Activated T-cell treated with anti-CD3 and anti-CD28 coated beads, Interleukin-2, amount 50 U/mL, for 24 hours (primary cell): ENCODE measurements at places on chromosomes 11 and 22.

DNA sequence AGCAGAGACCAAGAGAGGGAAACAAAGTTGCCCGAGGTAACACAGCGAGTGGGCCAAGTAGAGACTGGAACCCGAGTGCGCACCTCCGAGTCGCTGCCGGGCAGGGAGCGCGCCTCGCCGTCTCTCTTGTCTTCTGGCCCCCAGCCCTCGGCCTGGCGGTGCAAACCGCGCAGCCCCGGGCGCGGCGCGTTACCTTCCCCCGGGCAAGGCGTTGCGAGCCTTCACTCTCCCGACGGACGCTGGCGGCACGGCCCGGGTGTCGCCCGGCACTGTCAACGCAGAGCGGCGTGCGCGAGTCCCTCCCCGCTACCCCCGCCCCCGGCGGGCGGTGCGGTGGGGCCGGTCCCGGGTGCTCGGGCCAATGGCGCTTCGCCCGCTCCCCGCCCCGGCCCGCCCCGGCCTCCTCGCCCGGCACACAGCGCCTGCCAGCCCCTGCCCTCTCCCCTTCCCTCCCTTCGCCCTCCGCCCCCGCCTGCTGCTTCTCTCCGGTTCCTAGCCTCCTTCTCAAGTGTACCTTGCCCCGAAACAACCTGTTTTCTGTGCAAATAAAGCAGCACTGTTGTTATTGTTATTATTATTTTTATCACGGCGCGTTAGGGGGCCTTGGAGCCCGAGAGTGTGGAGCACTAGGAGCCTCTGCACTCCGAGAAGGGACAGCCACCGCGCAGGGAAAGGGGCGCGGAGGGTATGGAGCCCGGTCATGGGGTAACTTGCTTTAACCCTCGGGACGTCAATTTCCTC lies at the start of gene SYTL2:
TSS of gene SYTL2 (minus strand) at position 271 of the 741 bp plus-strand sequence. CDS start 53,416 bp downstream, outside the sequence.
- peak; percentile 87 for DNase-seq

DNA sequence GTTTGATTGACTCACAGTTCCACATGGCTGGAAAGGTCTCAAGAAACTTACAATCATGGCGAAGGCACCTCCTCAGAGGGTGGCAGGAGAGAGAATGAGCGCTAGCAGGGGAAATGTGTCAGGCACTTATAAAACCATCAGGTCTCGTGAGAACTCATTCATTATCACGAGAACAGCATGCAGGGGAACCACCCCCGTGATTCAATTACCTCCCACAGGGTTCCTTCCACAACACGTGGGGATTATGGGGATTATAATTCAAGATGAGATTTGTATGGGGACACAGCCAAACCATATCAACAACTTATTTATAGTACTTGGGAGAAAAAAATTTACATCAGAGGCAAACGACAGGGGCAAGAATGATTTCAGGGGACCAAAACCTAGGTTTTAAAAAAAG lies 3.0 kb downstream of the ME3 start:
- DNase-seq = no peak

- DNase-seq = peak; percentile 16
Observed at GRCh38 chr22:47168441-47168840, 406.0 kb downstream of the TBC1D22A start.

GRCh38 chr22:26131589-26132154 lies 37.6 kb upstream of the SEZ6L start:
- no peak for DNase-seq

GRCh38 chr11:128451652-128452470 lies 135.5 kb downstream of the ETS1 start:
- no peak for DNase-seq

DNA sequence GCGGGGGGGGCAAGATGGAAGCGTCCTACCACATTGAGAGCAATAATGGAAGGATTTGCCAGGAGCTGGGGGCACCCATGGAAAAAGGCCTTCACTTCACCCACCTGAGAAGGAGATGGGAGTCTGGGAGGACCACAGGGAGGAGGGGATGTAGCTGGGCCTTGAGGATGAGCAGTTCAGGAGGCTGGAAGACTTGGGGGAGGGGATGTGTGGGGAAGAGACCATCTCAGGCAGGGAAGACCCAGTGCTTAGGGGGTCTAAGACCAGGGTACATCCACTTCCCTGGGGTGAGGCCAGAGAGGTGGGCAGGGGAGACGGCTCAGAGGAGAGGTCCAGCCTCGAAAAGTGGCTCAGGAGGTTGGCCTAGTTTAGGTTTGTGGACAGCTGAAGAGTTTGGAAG lies 71.3 kb upstream of the TCF20 start:
- DNase-seq = no peak

- no peak for DNase-seq
Observed at GRCh38 chr11:110518809-110519514, 89.2 kb downstream of the FDX1 start.

- peak; percentile 69 for DNase-seq
Observed at GRCh38 chr22:35023692-35024363, 42.1 kb upstream of the ISX start.

DNA sequence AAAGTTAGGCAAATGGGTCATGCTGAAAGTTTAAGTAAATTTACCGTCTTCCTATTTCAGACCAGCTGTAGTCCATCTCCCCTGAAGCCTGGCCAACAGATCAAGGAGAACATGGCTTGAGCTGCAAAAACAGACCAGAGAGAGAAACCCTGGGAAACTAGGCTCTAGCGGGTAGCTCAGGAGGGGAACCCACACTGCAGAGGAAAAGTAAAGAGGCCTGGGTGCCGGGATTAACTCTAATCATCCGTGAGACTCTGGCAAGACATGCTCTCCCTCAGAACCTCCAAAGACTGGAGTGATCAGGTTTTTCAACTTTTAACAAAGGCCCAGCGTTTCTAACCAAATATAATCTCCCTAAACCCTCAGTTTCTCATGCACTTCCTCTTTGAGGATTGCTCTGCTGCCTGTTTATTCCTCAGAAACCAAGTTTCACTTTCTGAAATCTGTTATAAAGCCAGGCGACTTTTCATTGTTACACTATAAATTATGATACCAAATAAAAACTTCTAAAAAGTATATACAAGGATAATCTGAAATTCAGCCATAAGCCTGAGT lies 67.5 kb downstream of the GAB2 start:
- DNase-seq = no peak

- no peak for DNase-seq
Observed at GRCh38 chr11:114275280-114275679, 20.9 kb upstream of the NNMT start.

- no peak for DNase-seq
Observed at GRCh38 chr11:70642266-70642665, 243.9 kb downstream of the CTTN start.

DNA sequence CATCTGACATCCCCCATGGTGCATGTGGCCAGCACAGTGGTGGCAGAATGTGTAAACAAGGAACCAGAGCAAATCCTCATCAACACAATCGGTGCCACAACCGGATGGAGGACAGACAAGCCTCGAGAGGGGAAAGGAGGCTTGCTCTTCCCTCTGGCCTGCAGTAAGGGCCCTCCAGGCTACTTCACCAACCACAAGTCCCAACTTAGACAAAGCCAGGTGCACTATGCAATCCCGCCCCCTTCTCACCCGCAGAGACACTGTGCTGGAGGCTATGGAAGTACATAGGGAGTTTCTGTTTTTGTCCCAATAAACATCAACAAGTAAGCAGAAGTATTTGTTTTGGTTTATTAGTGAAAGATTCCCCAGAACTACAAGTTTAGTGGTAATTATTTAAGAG lies 54.3 kb downstream of the SPATA19 start:
- DNase-seq = no peak

DNA sequence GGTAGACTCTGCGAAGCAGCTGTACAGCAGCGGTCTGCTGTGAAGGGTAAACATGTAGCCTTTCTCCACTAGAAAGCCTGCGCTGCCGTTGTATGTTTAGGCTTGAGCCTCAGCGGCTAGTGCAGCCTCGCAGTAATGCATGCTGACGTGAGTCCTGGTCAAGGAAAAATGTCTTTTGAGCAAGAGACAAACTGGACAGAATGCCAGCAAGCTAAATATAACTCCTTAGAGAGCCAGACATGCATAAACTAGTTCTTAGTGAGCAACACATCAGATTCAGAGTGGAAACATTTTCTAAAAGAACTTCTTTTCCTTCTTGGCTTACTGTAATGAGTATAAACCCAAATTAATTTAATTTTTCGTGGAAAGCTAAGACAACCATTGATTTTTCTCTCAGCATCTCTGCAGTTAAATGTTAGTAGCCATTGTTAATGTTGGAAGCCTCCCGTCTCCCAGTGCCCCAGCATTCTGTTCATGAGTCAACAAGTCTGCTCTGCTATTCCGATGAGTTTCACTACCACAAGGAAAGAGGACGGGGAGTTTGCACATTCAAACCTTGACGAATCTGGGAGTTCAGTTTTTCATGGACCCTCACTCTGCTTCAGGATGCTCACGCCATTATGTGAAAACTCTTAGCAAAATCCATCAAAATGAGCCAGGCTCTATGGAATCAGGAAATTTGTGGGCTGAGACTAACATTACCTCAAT lies 51.4 kb downstream of the JAM3 start:
- no peak for DNase-seq

- peak; percentile 69 for DNase-seq
Observed at GRCh38 chr22:22235558-22235957, 9.0 kb upstream of the VPREB1 start.

DNA sequence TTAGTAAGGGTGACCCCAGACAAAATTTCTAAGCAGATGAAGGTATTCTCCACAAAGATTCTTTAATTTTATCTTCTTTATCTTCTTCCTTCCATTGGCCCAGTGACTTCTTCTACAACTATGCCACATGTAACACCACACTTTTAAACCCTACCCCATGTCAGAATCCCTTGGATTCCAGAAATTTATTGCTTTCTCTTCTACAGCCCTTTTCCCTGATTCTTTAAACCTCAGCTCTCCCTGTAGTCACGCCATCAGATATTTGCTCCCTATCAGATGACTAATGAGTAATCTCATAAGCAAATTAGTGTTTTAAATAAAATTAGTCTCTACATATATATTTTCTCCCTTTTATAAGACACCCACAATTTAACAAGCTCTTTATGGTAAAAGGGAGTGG lies 423.4 kb upstream of the CHORDC1 start:
- no peak for DNase-seq

- no peak for DNase-seq
Observed at GRCh38 chr11:1828542-1828941, 6.2 kb upstream of the SYT8 start.

- DNase-seq = no peak
Observed at GRCh38 chr11:36510594-36510942, 496 bp upstream of the TRAF6 start.

DNA sequence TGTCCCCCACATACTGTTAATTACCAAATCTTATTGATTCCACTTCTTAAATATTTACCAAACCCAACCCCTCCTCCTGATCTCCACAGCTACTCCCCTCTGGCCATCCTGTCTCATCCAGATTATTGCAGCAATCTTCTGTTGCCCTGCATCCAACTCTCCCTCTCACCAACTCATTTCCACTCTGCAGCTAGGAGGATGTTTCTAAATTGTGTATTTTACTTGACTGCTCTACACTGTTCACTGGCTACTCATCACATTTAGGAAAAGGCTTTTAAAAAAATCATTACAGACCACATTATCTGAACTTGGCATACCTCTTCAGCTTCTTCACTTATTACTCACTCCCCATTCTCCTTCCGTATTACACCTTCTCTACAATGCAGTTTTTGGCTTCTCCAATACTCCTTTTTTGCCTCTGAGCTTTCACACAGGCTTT lies 117.9 kb downstream of the ATG16L2 start:
- no peak for DNase-seq

DNA sequence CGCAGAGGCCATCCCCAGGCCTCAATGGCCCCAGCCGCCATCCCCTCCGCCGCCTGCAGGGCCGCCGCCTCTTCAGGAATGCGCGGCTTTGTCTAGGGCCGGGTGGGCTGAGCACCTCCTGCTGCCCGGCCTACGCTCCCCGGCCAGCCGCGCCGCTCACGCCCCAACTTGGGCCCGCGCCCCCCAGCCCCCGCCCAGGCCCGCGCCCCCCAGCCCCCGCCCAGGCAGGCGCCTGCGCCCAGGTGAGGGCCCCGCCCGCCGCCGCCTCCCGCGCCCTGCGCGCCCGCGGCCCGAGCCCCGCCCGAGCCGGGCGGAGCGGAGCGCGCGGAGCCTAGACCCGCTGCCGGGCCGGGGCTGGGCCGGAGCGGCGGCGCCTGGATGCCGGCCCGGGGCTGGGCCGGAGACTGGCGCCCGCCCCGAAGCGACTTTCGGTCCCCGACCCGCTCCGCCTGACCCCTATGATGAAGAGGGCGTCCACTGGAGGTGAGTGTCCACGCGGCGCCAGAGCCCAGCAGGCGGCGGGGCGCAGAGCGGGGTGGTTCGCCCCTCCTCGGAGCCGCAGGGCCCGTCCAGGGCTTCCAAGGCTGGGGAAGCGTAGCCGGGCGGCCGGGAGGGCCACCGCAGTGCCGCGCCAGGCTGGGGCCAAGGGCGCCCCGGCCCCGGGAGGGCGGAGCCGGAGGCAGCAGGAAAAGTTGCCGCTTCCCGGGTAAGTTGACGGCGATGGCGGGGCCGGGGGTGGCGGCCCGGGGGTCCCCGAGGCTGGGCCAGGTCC lies 34.3 kb upstream of the PRODH start:
- DNase-seq = peak; percentile 56

DNA sequence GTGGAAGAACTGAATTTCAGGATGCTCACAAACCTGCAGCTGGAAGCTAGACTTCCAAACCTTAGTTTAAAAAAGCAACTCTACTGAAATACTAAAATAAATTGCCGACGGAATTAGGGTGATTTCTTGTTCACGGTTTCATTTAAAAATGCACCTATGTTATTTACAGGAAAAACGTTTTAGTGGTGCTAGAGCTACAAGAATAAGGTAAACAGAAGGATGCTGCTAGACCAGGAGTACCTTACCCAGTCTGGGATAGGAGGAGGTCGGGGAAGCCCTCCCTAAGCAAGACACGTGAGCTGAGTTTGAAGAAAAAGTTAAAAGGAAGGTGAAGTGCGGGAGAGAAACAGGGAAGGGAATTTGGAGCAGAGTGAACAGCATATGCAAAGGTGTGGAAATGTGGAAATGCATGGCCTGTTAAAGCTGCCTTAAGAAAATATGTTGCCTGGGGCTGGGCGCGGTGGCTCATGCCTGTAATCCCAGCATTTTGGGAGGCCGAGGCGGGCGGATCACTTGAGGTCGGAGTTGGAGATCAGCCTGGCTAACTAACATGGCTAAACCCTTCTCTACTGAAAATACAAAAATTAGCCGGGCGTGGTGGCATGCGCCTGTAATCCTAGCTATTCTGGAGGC lies 1.4 kb upstream of the FTH1 start:
- DNase-seq = peak; percentile 23

DNA sequence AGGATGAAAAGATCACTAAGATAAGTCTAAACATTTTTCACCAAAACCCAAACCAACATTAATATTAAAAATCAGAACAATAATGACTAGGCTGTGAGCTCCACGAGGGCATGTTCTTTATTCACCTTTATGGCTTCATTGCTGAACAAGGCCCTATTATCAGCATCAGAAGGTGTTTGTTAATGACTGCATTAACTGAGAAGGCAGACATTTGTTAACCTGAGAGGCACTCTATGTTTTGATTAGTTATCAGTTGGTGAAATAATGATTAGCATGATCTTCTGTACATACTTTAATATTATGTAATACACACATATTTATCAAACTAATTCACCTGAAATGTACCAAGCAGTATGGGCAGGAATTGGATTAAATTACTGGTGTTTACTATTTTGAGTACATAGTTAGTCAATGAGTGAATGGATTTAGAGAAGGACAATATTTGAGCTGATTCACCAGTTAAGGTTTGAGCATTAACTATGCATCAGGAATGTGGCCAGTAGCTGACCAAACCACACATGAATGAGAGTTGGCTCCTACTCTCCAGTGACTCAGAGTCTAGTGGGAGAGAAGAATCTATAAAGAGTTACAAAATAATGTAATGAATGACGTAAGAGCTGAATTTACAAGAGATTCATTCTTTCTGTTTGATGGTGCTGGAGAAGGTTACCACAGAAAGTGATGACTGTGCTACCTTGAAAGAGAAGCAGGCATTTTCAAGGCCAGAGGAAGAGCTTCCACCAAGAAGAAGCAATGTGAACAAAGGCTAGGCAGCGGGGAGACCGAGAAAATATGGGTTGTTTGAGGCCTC lies 6.7 kb downstream of the IL18 start:
- DNase-seq = no peak
